ENCODE measurements at places on chromosomes 2 and 18. TPM values are rescaled to one million over a fixed set of nuclear protein-coding genes. Genes with fewer than 3 reads are reported as not detected.

KCNG3 gene
- total RNA-seq = 2.5 TPM

NEU2 gene
- not detected for total RNA-seq

RESP18 gene
- not detected for total RNA-seq

DNA sequence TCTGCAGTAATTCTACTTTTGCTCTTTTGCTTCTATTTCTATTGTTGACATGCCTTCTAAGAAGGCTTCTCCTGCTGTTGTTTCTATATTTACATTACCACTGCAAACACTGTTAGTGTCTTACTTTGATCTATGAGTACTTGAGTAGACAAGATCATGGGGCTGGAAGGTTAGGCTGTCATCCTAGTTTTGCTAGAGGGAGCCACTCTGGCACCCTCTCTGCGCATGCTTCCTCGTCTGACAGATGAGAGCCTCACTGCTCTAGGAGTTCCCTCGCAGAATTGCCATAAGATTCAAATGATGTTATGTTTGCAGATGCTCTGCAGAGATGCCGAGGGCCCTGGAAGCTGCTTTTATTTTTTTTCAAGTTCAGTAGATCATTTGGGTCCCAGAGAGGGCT is 185.6 kb downstream of the RNF144A start:
- no peak for DNase-seq

GRCh38 chr2:163625632-163626031 is 110.2 kb downstream of the FIGN start:
- DNase-seq = no peak

DNA sequence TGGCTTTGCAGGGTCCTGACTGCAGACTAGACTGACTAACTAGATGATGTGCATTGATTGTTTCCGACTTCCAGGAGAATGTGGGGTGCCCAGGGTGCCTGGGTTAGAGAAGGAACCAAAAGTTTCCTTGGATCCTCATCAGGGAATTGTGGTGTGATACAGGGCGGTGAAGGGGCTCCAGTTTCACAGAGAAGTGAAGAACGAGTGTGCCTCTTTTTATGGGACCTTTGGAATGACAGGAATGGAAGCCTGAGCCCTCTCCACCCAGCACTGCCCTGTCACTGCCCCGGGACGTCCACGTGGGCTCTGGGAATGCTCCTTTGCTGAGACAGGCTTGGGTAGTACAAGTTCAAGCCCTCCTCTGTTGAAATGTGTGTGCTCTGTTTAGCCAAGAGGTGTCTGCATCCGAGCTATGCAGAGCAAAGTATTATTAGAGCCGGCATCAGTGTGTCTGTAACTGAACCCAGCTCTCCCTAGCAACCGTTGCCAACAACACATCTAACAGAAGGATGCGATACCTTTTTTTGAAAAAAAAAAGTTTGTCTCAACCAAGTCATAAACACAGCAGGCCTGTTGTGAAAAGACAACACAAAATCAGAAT is 183.6 kb downstream of the SMAD7 start:
- DNase-seq = no peak

DNA sequence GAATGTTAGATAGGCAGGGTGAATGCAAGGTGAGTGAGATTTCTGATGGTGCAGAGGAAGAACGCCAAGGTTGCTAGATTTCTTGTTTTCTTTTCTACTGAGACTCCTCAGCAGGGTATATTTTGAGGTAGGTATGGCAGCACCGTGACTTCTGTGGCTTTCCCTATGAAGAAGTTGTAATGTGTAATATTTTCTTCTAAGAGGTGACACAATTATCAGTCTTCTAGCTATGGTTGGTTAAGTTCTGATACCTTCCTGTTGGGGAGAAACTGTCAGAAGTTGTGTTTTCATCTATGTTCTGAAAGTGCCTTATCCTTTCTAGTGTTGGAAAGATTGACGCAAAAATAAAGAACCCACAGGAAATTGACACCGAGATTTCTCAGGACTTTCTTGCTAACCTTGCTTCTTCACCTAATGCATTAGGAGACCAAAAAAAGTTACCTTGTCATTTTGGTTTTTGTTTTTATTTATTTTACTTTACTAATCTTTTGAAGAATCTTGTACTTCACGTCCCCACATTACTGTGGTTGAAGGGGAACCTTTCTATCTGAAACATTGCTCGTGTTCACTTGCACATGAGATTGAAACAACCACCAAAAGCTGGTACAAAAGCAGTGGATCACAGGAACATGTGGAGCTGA is 11.9 kb downstream of the IL18R1 start:
- no peak for DNase-seq

DNA sequence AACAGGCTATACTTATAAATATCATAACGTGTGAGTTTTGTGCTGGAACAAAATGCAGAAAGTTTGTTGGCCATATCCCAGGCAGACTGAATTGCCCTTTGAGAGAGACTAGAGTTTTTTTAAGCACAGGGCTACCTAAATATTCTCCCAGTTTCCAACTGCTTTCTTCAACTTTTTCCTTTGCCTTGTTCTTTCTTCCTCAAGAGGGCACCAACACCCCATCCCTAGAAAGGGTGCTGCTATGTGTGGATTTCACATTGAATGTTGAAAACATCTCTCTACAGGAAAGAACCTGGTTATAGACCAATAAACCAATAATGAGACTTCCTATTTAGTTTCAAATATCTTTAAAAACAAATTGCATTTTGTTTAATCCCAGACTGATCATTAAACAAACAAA is 87.9 kb downstream of the ICOS start:
- DNase-seq = peak; percentile 54

Measured in A172 (cell line).